ENCODE measurements at places on chromosomes 5 and 9. TPM values are rescaled to one million over a fixed set of nuclear protein-coding genes. Genes with fewer than 3 reads are reported as not detected.

GRCh38 chr9:70411121-70411929 lies 3.1 kb downstream of the KLF9 start:
- peaks cover 9% of the 10 kb centered on the region for H3K27me3 ChIP-seq
- H3K4me1 ChIP-seq = peaks cover 55% of the 10 kb centered on the region
- DNase-seq = peak; percentile 9
- H3K36me3 ChIP-seq = no peaks in the 10 kb centered on the region

Gene PLPPR1
- total RNA-seq = 16.4 TPM

- no peaks in the 10 kb centered on the region for H3K27me3 ChIP-seq
- H3K4me1 ChIP-seq = no peaks in the 10 kb centered on the region
- no peak for DNase-seq
- H3K27ac ChIP-seq = no peak overlapping the region
- H3K4me3 ChIP-seq = no peak overlapping the region
These were observed 12.6 kb upstream of the MUSK start for GRCh38 chr9:110655754-110656641.

DNA sequence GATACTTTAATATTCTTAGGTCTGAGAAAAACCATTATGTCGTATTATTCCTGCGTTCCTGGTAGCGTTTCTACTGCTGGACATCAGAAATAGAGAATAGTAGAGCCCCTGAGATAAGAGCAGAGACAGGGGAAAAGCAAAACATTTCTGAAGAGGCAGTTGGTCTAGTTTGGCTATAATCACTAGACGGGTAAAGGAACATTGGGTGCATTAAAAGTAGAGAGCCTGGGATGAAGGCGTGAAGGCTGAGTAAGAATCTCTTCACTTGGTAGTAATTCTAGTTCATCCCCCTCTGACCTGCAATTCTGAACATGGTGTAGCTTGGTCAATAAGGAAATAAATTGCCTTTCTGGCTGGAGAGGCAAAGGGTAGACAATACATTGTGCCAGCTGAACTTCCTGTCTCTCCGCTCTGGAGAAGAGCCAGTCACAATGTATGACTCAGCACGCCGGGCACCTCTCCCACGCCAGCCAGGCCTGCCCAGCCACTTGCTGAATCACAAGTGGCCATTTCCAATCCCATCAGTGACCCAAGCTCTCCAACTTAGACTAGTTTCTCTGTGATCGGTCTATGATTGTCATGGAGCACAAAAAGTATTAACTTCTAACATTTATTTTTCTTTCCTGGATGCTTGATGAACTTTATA lies 75.4 kb downstream of the STK32A start:
- H3K4me1 ChIP-seq = no peaks in the 10 kb centered on the region
- H3K27ac ChIP-seq = no peak overlapping the region
- H3K36me3 ChIP-seq = no peaks in the 10 kb centered on the region
- DNase-seq = no peak

Gene C1QTNF3
- total RNA-seq = 3.3 TPM

Gene FGF18
- total RNA-seq = not detected

- no peaks in the 10 kb centered on the region for H3K27me3 ChIP-seq
- H3K27ac ChIP-seq = no peak overlapping the region
- H3K36me3 ChIP-seq = no peaks in the 10 kb centered on the region
- no peak overlapping the region for H3K4me3 ChIP-seq
These were observed 123.5 kb upstream of the SLCO6A1 start for GRCh38 chr5:102622262-102622661.

- DNase-seq = no peak
- H3K4me1 ChIP-seq = no peaks in the 10 kb centered on the region
- no peak overlapping the region for H3K27ac ChIP-seq
- no peak overlapping the region for H3K4me3 ChIP-seq
These were observed 131.5 kb upstream of the NFIL3 start for GRCh38 chr9:91555132-91555531.

DNA sequence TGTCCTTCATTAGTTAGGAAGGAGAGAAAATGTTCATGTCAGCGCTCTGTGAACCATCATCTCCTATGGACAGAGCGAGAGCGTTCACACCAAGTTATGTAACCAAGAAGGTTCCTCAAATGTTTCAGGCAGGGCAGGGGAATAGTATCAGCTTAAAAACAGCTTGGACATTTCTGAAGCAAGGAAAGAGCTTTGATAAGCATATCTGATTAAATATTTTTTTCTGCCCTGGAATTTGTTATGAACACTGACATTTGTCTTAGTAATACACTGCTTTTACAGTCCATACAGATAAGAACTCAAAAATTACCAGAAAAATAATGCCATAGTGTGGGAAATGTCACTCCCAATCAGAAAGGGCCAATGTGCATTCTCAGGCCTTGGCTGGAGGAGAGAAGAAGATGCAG lies 66.3 kb upstream of the LIFR start:
- no peaks in the 10 kb centered on the region for H3K27me3 ChIP-seq
- H3K36me3 ChIP-seq = no peaks in the 10 kb centered on the region
- H3K27ac ChIP-seq = no peak overlapping the region
- no peaks in the 10 kb centered on the region for H3K4me1 ChIP-seq
- DNase-seq = no peak
- H3K4me3 ChIP-seq = no peak overlapping the region

DNA sequence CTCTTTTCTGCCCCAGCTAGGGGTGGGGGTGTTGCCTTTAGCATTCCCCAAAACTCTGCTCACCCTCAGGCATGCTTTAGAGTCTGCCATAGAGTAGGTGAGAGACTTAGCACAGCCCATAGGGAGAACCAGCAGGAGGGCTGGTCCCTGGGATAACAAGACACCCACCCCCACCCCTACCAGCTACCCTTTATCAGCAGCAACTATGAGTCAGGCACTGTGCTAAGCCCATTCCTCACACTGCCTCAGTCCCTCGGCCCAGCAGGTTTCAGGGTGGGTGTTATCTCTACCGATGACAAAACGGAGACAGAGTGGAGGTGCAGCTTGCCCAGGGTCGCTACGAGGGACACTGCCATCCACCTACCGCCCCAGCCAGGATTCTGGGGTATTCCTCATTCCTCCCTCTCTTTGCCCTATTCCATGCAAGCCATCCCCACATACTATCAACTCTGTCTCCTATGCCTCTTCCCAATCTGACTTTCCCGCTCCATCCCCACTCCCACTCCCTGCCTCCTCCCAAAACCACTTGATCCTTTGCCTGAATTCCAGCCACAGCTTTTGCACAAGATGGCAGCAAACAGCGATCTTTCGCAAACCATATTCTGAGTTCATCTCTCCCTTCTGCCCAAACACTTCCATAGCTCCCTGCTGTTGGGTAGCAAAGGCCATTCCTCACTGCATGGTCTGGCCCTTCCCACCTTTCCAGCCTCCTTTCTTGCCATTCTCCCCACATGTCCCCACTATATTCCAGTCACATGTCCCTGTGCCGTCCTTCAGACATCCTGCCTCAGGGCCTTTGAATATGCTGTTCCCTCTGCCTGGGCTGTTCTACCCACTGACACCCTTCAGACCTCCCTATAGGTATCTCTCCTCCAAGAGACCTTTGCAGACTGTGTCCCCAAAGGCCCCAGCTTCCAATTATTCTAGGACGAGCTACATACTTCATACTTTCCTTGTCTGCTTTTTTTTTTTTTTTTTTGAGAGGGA lies 5.1 kb downstream of the CIZ1 start:
- H3K36me3 ChIP-seq = peaks cover 39% of the 10 kb centered on the region
- H3K4me3 ChIP-seq = no peak overlapping the region
- H3K27ac ChIP-seq = no peak overlapping the region

DNA sequence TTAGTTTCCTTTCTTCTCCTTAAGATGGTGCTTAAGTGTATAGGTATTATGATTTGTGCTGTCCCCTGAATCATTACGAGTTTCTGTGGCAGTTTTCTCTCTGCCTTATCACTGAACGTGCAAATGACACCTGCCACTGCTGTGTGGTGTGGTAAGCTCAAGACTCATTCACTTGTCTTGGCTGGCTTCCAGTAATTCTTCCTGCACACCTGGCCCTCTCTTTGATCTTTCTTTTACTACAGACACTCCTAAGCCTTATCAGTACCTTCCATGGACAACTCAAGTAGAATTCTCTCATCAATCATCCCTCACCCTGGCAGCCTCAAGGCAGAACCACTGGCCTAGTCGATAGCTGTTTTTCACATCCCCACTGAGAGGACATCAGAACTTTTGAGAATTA lies 82.6 kb upstream of the ADAMTS19 start:
- H3K36me3 ChIP-seq = no peaks in the 10 kb centered on the region
- no peaks in the 10 kb centered on the region for H3K27me3 ChIP-seq
- no peak for DNase-seq

Gene STK32A
- total RNA-seq = not detected

Gene MYMK
- not detected for total RNA-seq

Gene FGF10
- total RNA-seq = not detected

Gene C9orf43
- total RNA-seq = 0.31 TPM

Gene KIF24
- total RNA-seq = 2.8 TPM

DNA sequence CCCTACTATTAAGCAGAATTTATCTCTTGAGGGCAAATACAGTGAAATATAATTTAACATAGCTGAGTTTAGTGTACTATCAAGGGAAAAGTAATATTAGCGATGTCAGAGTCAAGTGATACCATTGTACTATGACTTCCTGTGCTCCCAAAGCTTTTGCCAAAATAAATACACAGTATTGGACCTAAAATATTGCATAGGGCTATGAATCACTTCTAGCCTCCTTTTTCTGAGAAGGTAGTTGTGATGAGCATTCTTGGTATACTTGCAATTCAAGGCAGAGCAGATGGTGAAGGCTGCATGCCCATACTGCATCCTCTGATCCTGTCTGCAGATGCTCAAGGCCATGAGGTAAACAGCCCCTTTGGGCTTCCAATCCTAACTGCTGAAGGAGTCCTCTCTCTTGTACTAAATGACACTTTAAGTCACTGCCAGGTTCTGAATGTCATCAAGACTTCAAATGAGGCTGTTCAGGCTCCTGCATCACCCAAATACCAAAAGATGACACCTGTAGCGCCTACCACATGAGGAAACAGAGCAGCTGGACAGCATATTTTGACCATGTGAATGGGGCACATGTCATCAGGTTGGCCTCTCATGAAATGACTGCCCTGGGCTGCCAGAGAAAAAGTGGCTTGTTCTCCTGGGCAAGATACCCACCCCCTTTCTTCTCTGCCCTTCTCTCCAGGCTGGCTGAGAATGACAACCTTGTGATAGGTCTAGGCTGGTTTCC lies 29.7 kb upstream of the PPP2CA start:
- peaks cover 20% of the 10 kb centered on the region for H3K4me1 ChIP-seq
- H3K36me3 ChIP-seq = no peaks in the 10 kb centered on the region
- DNase-seq = no peak
- no peak overlapping the region for H3K27ac ChIP-seq

DNA sequence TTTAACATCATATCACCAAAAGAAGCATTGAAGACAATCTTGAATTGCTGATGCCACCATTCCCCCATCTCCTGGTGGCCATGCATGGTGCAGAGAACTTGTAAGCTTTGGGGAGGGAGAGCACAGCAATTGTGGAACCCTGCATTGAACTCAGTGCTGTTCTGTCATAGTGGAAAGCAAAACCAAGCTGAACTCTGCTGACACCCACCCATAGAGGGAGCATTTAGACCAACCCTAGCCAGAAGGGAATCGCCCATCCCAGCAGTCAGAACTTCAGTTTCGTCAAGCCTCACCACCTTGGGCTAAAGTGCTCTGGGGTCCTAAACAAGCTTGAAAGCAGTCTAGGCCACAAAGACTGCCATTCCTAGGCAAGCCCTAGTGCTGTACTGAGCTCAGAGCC lies 37.4 kb upstream of the RUSC2 start:
- no peak overlapping the region for H3K4me3 ChIP-seq
- no peaks in the 10 kb centered on the region for H3K36me3 ChIP-seq
- H3K27ac ChIP-seq = no peak overlapping the region
- DNase-seq = no peak
- 0 out of 3 replicates have a peak, but pooled peaks cover 3% of the 10 kb centered on the region for H3K27me3 ChIP-seq
- H3K4me1 ChIP-seq = peaks cover 16% of the 10 kb centered on the region

Gene ZNF462
- not detected for total RNA-seq

Gene DEPDC1B
- total RNA-seq = 78.3 TPM

Gene SPINK4
- 0.53 TPM for total RNA-seq

- no peaks in the 10 kb centered on the region for H3K27me3 ChIP-seq
- no peaks in the 10 kb centered on the region for H3K36me3 ChIP-seq
- no peaks in the 10 kb centered on the region for H3K4me1 ChIP-seq
- H3K4me3 ChIP-seq = no peak overlapping the region
- no peak overlapping the region for H3K27ac ChIP-seq
These were observed 661.8 kb upstream of the RIOK2 start for GRCh38 chr5:97844797-97845196.

GRCh38 chr9:21817176-21817575 lies 14.7 kb downstream of the MTAP start:
- H3K27ac ChIP-seq = no peak overlapping the region
- H3K27me3 ChIP-seq = no peaks in the 10 kb centered on the region
- H3K4me3 ChIP-seq = no peak overlapping the region
- 0 out of 2 replicates have a peak, but pooled peaks cover 6% of the 10 kb centered on the region for H3K4me1 ChIP-seq

- no peaks in the 10 kb centered on the region for H3K27me3 ChIP-seq
- H3K27ac ChIP-seq = no peak overlapping the region
- no peak for DNase-seq
- peaks cover 3% of the 10 kb centered on the region for H3K36me3 ChIP-seq
- H3K4me1 ChIP-seq = peaks cover 11% of the 10 kb centered on the region
- H3K4me3 ChIP-seq = no peak overlapping the region
These were observed 6.2 kb downstream of the ZBED3 start for GRCh38 chr5:77080905-77081304.

GRCh38 chr9:91220021-91220420 lies 141.7 kb downstream of the AUH start:
- H3K27me3 ChIP-seq = no peaks in the 10 kb centered on the region
- no peaks in the 10 kb centered on the region for H3K4me1 ChIP-seq
- no peak overlapping the region for H3K27ac ChIP-seq
- H3K4me3 ChIP-seq = no peak overlapping the region
- peaks cover 47% of the 10 kb centered on the region for H3K36me3 ChIP-seq

DNA sequence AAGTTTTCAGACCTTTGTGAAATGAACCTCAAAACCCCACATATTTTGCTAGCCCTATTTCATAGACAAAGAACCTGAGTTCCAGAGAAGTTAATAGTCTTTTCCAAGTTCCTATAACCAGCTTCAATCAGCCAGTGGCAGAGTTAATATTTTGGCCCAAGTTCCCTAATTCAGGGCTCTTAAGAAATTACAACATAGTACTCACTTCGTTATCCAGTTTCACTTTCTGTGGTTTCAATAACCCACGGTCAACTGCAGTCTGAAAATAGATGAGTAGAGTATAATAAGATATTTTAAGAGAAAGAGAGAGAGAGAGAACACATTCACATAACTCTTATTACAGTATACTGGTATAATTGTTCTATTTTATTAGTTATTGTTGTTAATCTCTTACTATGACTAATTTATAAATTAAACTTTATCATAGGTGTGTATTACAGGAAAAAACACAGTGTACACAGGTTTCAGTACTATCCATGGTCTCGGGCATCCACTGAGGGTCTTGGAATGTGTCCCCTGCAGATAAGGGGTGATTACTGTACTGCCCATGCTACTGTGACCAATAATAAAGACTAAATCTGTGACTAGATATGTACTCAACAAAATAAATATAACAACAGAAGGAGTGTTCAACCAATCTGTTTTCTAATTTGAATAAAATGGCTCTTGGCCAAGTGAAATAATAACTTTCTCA lies 9.3 kb upstream of the MYOT start:
- DNase-seq = no peak
- no peak overlapping the region for H3K27ac ChIP-seq
- no peaks in the 10 kb centered on the region for H3K4me1 ChIP-seq
- no peak overlapping the region for H3K4me3 ChIP-seq

Gene RNF183
- 0.13 TPM for total RNA-seq

Gene SLC45A2
- not detected for total RNA-seq

GRCh38 chr9:104118916-104119315 lies 24.8 kb downstream of the SMC2 start:
- H3K4me3 ChIP-seq = no peak overlapping the region
- H3K4me1 ChIP-seq = no peaks in the 10 kb centered on the region
- no peaks in the 10 kb centered on the region for H3K27me3 ChIP-seq
- H3K36me3 ChIP-seq = peaks cover 1% of the 10 kb centered on the region
- no peak for DNase-seq
- H3K27ac ChIP-seq = no peak overlapping the region

All from HepG2 (cell line).